ENCODE measurements at places on chromosomes 2 and 18. TPM values are rescaled to one million over a fixed set of nuclear protein-coding genes. Genes with fewer than 3 reads are reported as not detected.

DNA sequence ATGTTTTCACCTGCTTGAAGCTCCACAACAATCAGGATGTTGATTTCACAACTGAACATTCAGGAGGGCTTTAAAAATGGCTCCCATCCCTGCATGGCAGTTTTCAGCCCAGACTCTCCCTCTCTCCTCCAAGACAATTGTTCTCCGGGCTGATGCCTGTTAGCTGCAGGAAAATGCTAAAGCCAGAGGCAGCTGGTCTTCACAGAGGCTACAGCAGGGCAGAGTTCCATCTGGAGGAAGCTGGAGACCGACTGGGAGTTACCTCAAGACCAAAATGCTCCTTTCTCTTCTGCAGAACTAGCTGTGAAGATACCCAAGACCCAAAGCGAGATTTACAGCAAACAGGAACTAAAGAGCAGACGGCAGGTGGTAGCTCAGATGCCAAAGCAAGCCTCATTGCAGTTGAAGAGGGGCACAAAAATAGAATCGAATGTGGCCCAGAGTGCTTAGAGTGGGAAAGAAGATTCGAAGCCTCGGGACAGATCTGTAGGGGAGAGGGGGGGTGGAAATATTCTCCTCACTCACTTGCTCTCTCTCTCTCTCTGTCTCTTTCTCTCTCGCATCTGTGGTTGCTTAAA, 423.6 kb downstream of the ZNF521 start:
- H3K4me1 ChIP-seq = no peaks in the 10 kb centered on the region
- H3K27ac ChIP-seq = no peak overlapping the region
- H3K27me3 ChIP-seq = no peaks in the 10 kb centered on the region
- no peak for DNase-seq
- H3K36me3 ChIP-seq = no peaks in the 10 kb centered on the region

- no peak overlapping the region for H3K4me3 ChIP-seq
- no peak overlapping the region for H3K27ac ChIP-seq
- H3K4me1 ChIP-seq = no peaks in the 10 kb centered on the region
- DNase-seq = no peak
- no peaks in the 10 kb centered on the region for H3K36me3 ChIP-seq
These were observed 38.7 kb upstream of the SLC1A4 start for GRCh38 chr2:64950226-64951160.

Gene CXCR2
- total RNA-seq = not detected

DNA sequence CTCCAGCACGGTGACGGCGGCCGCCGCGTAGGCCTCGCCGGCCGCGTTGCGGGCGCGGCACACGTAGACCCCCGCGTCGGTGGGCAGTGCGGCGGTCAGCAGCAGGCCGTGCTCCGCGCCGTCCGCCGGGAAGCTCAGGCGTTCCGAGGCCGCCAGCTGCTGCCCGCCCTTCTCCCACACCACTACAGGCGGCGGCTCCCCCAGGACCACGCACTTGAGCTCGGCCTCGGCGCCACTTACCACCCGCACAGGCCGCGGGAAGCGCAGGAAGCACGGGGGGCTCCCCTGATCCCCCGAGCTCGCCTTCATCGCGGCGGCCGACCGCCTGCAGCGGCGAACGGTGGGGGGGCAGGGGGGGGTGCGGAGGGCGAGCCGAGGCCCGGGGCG, 422 bp downstream of the OBSL1 start:
- peak overlapping the region; percentile 90 for H3K27ac ChIP-seq
- H3K4me1 ChIP-seq = no peaks in the 10 kb centered on the region
- H3K36me3 ChIP-seq = no peaks in the 10 kb centered on the region

Gene SCN7A
- total RNA-seq = 2.9 TPM

DNA sequence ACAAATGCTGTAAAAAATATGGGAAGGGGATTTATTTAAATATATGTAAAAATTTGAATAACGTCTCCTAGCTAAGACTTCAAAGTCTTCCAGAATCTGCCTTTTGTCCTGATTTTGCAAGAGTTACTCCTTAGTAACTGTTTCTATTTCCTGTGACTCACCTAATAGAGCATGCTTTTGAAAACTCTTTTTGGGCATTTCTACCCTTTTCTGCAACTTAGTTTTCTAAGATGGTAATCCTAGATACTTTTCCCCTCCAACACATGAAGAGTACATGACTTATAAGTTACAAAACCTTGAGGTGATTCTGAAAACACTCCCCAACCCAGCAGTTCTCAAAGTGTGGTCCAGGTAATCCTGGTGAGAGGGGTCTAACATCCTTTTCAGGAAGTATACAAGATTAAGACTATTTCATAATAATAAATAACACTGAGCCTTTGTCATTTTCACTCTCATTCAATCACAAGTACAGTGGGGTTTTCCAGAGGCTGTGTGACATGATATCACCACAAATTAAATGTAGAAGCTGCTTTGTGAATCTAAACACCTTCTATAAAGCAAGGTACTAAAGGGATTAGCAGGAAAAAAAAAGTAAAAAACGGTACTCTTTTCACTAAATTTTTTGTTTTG, 31.9 kb downstream of the PPP4R3B start:
- no peaks in the 10 kb centered on the region for H3K4me1 ChIP-seq
- peaks cover 34% of the 10 kb centered on the region for H3K36me3 ChIP-seq
- no peak overlapping the region for H3K27ac ChIP-seq
- no peak for DNase-seq
- no peaks in the 10 kb centered on the region for H3K27me3 ChIP-seq

Gene CWC22
- 18.5 TPM for total RNA-seq

Gene GORASP2
- total RNA-seq = 21.5 TPM

Gene ERICH2
- total RNA-seq = not detected

GRCh38 chr2:254241-254640, 9.6 kb downstream of the SH3YL1 start:
- DNase-seq = no peak
- no peaks in the 10 kb centered on the region for H3K4me1 ChIP-seq
- no peaks in the 10 kb centered on the region for H3K27me3 ChIP-seq
- H3K36me3 ChIP-seq = no peaks in the 10 kb centered on the region

Gene UNC80
- 0.11 TPM for total RNA-seq

Gene DNAH7
- total RNA-seq = 0.21 TPM

Gene RAPGEF4
- 79.9 TPM for total RNA-seq

Gene IL36B
- total RNA-seq = not detected

DNA sequence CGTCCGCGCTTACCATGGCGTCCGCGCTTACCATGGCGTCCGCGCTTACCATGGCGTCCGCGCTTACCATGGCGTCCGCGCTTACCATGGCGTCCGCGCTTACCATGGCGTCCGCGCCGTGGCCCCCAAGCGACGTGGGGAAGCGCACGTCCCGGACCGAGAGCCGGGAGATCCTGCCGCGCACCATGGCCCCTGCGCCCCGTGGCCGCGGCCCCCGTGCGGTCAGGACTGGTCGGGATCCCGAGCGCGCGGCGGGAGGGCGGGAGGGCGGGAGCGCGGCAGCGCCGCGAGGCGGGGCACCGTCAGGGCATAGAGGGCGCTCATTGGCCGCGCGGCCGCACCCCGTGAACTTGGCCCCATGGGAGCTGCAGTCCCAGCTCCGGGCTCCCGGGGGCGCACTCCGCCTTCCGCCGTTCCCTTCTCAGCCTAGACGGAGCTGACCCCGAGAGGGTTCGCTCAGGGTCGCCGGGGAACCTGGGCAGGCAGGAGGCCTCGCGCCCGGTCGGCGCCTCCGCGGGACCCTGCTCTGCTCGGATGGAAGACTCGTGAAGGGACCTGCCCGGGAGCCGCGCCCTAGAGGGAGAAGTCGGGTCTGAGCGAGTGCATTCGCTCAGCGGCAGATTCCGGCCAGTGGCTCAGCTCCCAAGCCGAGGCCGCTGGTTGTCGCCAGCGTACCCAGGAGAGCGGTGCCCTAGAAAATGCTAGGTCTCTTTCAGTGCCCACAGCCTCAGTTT, at the start of gene ENOSF1:
Gene ENOSF1 (minus strand): TSS at position 230 of the 734 bp plus-strand sequence. CDS start 43 bp downstream, at position 187.
- H3K4me3 ChIP-seq = peak within 1 kb of the TSS; percentile 63
- peak within 1 kb of the TSS; percentile 82 for H3K27ac ChIP-seq
- DNase-seq = peak; percentile 54
- H3K27me3 ChIP-seq = no peaks in the 10 kb centered on the region
- no peaks in the 10 kb centered on the region for H3K36me3 ChIP-seq
- no peaks in the 10 kb centered on the region for H3K4me1 ChIP-seq

DNA sequence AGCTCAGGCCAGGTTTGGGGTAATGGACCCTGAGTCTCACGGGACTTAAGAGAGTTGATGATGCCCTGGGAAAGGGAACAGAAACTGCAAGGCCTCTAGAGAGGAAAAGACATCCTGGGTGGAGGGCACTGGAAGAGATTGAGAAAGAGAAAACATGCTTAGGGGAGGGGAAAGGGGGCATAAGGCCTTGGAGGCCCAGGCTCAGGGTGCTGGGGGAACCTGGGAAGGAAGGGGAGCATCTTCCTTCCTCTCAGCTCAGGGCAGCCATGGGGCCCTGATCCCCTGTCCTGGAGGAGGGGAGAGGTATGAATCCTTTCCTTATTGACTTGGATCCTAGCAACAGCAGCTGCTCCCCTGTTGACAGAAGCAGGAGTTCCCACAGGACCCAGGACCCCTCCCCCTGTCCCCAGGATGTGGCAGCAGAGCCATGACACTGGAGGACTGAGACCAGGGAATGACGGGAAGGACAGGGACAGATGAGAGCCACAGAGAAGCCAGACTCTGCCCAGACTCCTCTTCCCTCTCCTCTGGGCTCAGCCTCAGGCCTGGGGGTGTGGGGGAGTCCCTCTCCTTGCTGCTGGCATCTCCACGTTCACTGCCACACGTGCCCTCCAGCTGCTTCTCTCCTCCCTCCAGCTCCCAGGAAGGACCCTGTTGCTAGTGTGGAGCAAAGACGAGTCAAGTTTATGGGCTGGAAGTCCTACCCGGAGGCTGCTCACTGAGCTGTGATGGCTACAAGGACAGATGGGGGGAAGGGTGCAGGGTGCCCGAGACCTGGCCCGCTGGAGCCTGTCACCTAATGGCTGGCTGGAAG, 815 bp downstream of the GPBAR1 start:
- no peaks in the 10 kb centered on the region for H3K27me3 ChIP-seq
- peaks cover 14% of the 10 kb centered on the region for H3K4me1 ChIP-seq
- H3K4me3 ChIP-seq = no peak overlapping the region
- H3K27ac ChIP-seq = peak overlapping the region; percentile 74
- peaks cover 25% of the 10 kb centered on the region for H3K36me3 ChIP-seq

Gene ALPG
- total RNA-seq = not detected

DNA sequence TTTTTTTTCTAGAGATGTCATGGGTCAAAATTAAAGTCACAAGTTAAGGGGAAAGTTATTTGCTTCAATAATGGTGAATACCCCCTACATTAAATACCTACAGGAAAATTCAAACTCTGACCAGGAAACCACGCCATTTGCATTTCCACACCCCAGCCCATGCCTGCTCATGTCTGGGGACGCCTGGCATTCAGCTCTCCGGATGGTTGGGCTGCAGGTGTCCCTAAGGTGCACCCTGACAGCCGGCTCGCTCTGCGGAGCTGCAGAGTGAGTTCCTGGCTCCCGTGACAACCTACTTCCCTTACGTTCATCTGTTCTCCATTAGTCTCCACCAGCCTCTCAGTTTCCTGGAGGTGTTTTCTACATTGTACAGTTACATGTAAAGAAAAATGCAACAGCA, 122.7 kb upstream of the RIOK3 start:
- DNase-seq = no peak
- H3K4me3 ChIP-seq = no peak overlapping the region
- no peaks in the 10 kb centered on the region for H3K27me3 ChIP-seq

DNA sequence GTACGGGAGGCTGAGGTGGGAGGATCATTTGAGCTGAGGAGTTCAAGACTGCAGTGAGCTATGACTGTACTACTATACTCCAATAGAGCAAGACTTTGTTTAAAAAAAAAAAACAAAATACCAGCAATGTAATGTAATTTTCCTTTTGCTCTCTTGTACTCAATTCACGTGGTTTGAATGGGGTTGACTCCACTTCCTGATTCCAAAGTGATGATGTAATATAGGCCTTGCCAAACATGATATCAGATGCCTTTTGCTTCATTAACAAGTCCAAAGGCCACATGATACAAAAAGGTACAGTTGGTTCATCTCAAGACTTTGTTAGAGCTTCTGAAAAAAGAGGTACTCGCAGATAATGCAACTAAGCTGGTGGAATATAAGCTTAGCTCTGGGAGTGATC, 321.8 kb downstream of the ZEB2 start:
- no peak overlapping the region for H3K4me3 ChIP-seq
- no peaks in the 10 kb centered on the region for H3K36me3 ChIP-seq
- no peak overlapping the region for H3K27ac ChIP-seq
- H3K27me3 ChIP-seq = no peaks in the 10 kb centered on the region

DNA sequence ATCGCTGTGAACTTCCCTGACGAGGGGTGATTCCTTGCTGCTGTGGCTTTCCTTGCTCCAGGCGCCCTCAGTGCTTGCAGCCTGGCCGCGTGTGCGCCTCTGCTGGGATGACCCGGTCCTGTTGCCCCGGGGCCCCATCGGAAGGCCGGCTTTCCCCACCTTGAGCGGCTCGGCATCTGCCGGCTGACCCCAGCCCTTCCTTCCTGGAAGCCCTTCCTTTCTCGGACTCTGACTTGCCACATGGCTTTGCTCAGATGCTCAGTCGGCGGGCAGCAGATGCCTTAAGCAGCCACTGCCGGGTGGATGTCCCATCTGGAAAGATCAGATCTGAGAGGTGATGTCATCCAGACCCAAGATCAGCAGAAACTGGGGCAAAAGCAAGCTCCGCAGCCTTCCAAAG, 100.5 kb upstream of the ODC1 start:
- no peaks in the 10 kb centered on the region for H3K36me3 ChIP-seq
- H3K4me3 ChIP-seq = no peak overlapping the region
- no peak for DNase-seq
- no peaks in the 10 kb centered on the region for H3K27me3 ChIP-seq
- no peak overlapping the region for H3K27ac ChIP-seq
- no peaks in the 10 kb centered on the region for H3K4me1 ChIP-seq

GRCh38 chr2:39568561-39569006, 97.1 kb upstream of the TMEM178A start:
- H3K4me3 ChIP-seq = no peak overlapping the region
- DNase-seq = no peak
- peaks cover 2% of the 10 kb centered on the region for H3K4me1 ChIP-seq

DNA sequence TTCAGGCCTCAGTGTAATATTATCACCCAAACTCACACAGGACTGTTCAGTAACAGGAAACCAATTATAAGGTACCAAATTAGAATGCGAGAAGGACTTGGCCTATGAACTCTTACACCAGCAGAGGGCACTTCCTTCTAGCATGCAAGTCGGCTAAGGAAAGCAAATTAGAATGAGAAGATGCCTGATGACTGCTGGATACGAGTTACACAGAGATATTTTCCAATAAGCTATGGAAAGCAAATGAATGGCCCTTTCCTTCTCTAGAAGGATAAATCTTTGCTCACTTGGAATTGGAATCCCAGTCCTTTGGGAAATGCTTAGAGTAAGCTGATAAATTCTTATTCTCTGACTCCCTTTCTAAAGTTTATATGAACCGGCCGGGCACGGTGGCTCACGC, 109.8 kb downstream of the AP1S3 start:
- DNase-seq = no peak
- no peaks in the 10 kb centered on the region for H3K36me3 ChIP-seq
- H3K27me3 ChIP-seq = no peaks in the 10 kb centered on the region
- H3K27ac ChIP-seq = peak overlapping the region; percentile 39

Gene MEP1B
- not detected for total RNA-seq

- no peak overlapping the region for H3K27ac ChIP-seq
- no peaks in the 10 kb centered on the region for H3K36me3 ChIP-seq
These were observed 103.0 kb upstream of the STK39 start for GRCh38 chr2:168350380-168350779.

DNA sequence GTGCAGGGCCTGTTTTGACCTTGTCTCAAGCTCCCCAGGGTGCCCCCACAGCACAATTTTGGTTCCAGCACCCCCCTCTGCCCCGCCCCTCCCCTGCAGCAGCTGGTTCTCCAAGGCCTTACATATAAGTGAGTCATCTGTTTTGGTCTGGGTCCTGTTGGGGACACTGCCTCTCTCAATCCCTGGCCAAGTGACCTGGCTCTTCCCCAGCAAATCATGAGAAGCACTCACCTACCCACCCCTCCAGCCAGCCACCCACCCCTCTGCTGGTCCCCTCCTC, 90.5 kb downstream of the INHBB start:
- no peak overlapping the region for H3K4me3 ChIP-seq
- H3K4me1 ChIP-seq = no peaks in the 10 kb centered on the region
- peak; percentile 68 for DNase-seq
- H3K36me3 ChIP-seq = no peaks in the 10 kb centered on the region
- no peaks in the 10 kb centered on the region for H3K27me3 ChIP-seq

Gene SLC23A3
- 14.2 TPM for total RNA-seq
